ENCODE measurements at places on chromosomes 6 and 20.

- no peak for DNase-seq
These were observed 3.2 kb downstream of the GRIK2 start for GRCh38 chr6:101396548-101397173.

DNA sequence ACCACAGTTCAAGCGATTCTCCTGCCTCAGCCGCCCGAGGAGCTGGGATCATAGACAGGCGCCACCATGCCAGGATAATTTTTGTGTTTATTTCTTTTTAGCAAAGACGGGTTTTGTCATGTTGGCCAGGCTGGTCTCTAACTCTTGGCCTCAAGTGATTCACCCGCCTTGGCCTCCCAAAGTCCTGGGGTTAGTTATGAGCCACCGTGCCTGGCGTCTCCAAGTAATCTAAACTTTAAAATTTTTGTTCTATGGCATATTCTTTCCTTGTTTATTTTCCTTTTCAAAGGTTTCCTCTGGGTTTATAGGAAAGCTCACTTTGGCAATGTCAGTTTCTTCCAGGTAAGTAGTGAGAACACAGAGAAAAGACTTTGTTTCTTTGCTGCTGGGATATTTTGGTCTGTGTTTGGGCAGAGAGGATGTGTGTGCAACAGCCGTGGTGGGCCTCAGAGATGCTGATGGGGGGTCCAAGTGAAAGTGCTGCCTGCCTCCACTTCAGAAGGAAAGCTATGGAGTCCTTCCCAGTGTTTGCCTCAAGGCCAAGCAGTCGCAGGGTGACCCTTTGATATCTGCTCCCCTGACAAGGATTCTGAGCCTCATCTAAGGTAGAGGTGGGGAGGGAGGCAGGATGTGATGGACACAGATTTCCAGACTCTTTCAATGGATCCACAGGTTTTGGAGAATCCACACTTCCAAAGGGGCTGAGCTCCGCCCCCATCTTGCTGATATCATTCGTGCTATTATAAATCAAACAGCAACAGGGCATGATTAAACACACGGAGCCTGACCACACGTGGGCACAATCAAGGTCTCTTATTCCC is 2.3 kb downstream of the LRP11 start:
- no peak for DNase-seq

- no peak for DNase-seq
These were observed 76.5 kb downstream of the MBOAT1 start for GRCh38 chr6:20135677-20136268.

DNA sequence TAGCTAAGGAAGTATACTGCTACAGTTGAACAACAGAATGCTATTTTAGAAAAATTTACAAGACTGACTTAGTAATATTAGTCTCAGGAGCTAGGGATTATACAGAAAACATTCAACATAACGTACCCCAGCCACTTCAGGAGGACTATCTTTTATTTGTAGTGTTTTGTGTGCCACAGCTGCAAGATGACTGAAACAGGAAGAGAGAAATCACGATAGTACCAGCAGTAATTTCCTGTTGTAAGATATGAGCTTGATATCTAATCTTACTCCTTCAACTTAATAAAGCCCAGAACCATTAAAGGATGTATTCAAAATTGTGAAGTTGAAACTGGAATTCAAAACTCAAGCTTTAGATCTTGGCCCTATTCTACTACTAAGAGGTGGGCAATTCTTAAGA is 42.1 kb downstream of the SLC35A1 start:
- no peak for DNase-seq

DNA sequence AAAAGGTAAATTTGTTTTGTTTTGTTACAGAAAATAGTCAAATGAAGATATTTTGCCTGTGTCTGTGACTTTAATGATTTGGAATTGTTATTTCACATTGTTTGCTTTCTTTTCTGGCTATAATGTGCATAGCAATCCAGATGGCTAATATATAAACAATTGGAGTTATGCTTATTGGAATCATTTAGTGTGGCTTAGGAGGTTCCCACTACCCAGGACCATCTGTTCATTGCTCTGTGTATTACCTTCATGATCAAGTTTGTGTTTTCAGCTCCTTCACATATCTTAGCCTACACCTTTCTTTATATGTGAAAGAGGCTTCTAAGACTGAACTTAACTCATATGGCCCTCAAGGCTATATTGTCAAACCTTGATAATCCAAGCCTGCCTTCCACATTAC is 232.9 kb downstream of the BCKDHB start:
- DNase-seq: no peak

DNA sequence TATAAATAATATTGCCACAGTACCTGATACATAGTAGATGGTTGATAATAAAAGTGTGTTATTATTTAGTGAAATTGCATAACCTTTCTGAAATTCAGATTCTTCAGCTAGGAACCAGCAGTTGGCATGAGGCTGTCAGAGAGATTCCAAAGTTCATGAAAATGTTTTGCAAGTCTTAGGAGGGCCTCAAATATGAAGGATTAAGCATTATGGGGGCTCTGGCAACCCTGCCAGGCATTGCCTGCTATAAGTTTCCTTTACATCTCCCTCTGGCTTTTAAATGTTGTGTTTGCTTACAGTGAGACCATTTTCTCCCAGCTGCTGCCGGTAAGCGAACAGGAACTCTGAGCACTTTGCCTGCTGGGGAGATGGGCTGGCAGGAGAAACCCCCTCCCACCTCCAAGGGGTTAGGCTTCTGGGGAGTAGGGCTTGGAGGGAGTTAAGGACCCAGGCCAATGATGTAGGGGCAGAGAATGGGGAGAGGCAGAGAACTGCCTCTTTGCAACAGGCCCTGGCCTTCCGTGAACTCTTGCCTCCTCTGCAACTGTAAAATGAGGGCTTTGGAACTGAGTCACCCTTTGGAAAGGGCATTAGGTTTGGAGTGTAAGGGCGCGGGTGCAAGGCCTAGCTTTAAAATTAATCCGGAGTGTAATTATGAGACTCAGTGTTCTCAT is 33.2 kb upstream of the KIF3B start:
- DNase-seq: no peak

DNA sequence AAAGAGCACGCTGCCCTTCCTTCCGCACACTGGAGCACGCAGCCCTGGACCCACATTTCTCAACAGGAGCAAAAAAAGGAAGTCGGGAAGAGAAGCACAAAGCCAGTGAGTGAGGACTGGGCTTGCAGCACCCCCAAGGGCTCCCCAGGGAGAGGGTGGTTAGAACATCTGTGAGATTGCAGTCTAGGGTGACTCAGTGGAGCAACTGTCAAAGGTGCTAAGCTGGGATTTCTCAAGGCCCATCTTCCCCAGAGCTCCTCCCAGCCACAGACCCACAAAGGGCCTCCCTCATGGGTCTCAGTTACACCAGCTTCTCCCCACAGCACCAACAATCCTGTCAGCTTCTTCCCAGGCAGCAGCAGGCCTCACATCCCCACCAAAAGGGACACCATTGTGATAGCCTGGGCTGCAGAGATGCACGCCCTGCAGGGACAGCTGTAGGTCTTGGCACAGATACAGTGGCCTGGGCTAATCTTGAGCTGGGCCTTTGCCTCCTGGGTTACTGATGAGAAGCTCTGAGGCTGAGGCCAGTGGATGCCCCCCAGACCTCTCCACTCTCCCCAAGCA is 39.6 kb upstream of the CD93 start:
- no peak for DNase-seq

- no peak for DNase-seq
These were observed 1.1 kb downstream of the OSBPL2 start for GRCh38 chr20:62239278-62239879.

- DNase-seq: no peak
These were observed 30.1 kb upstream of the SLC16A10 start for GRCh38 chr6:111057074-111057752.

GRCh38 chr6:103680116-103680515 is 1179.6 kb downstream of the HACE1 start:
- no peak for DNase-seq

DNA sequence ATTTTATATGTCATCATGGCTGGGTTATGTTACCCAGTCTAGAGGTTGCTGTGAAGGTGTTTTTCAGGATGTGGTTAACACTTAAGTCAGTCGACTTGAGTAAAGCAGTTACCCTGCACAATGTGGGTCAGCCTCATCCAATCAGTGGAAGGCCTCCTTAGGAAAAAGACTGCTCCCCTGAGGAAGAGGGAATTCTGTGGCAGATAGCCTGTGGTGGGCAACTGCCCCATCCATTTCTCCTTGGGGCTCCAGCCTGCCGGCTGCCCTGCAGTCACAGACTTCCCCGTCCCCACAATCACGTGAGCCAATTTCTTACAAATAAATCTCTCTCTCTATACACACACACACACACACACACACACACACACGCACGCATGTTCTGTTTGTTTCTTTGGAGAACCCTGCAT is 34.5 kb upstream of the MPC1 start:
- no peak for DNase-seq

- DNase-seq: peak; percentile 42
These were observed 985 bp downstream of the ZBP1 start for GRCh38 chr20:57619051-57619831.

DNA sequence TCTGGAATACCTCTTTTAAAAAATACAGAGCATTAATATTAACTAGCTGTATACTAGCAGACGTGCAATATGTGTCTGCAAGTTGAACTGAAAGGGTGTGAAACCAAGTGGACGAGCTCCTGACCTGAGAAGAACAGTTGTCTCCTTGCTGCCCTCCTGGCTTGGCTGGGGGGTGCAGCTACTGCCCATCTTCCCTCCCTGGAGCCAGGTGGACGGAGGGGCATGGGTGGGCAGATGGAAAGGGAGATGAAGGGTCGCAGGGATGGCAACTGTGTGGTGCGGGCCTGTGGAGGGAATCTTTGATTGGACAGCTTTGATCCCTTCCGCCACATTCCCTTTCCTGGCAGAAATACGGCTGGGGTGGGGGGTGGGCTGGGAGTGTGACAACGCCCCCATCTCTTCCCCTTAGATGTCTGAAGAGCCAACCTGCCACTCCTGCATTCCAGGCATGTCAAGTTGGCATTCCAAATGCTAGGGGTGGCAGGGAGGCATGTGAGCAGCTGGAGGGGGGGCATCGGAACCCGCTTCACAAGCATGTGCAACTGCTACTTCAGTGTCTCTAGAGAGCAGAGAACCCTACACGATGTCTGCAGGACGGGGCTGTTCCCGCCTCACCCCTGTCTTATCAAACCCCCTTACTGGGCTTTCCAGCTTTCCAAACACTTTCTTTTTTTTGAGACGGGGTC is 37.3 kb downstream of the SRSF3 start:
- no peak for DNase-seq

GRCh38 chr6:37140145-37140544 is 29.8 kb upstream of the PIM1 start:
- DNase-seq: no peak

GRCh38 chr6:1482381-1483166 is 93.2 kb downstream of the FOXF2 start:
- no peak for DNase-seq

DNA sequence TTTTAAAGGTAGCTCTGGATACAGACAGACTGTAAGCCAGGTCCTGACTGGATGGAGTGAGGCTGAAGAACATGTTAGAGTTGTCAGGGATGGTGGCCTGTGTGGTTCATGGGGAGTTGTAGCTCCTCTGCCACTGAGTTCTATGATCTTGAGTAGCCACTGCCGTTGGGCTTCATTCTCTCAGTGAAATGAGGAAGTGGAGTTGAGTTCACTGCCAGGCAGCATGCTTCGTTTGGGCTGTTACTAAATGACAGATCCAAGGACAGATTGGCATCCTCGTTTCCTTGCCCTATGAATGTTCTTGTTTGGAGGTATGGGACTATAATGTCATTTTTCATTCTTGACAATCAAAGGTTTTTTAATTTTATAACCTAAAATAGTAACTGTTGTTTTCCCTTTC is 37.2 kb downstream of the SCAND1 start:
- DNase-seq: no peak

DNA sequence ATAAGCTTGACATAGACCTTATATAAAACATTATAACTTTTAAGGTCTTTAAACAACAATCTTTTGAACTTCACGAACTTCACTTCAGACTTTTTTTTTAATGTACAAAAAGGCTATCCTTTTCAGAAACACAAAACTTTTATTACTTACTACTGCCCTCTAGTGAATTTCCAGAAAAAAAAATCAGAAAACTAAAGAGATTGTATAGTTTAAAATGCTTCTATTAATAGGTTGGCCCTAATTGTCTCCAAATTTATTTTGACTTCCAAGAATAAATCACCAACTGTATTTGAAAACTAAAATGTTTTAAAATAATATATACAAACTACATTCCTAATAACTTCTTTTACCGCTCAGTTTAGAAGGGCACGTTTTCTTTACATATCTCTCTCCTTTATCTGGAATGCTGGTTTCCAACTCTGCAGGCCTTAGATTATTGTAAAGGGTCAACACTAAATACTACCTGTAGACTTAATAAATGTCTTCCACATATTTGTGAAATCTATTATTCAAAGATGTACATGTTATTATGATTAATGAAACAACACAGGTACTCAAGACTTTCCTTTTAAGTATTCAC is 66.8 kb downstream of the LMBRD1 start:
- no peak for DNase-seq

DNA sequence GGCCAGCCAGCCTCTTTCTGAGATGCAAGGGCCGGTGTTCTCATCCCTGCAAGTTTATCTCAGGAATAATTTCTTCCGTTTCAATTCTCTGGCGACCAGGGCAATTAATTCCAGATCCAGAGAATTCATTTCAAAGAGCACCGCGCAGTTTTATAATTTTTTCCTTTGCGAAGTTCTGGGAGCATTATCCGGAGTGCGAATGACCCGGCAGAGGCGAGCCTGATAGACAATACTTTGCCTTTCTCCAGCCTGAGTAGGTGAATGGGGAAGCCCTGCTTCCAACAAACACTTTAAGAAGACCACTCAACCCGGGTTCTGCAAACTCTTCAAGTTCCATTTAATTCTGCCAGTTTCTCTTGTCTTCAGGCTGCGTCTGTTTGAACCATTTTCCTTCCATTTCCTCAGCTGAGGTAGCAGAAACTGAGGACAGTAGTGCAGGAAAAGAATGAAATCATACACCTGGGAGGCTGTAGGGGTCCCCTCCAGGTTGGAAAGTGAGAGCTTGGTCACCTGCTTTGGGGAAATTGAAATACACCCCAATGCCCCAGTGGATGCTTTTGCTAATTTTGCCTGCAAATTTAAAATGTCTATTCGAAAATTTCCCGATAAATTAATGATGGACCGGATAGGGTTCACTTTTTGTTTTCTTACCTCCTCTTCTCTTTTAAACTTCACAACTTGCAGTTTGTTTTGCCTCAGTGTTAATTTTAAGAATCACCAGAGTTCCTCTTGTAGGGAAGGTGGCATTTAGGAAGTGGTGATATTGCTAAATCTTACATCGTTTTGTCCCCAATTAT is 1.1 kb downstream of the VGLL2 start:
- DNase-seq: no peak

- no peak for DNase-seq
These were observed 45.4 kb upstream of the FERMT1 start for GRCh38 chr20:6168204-6168603.

DNA sequence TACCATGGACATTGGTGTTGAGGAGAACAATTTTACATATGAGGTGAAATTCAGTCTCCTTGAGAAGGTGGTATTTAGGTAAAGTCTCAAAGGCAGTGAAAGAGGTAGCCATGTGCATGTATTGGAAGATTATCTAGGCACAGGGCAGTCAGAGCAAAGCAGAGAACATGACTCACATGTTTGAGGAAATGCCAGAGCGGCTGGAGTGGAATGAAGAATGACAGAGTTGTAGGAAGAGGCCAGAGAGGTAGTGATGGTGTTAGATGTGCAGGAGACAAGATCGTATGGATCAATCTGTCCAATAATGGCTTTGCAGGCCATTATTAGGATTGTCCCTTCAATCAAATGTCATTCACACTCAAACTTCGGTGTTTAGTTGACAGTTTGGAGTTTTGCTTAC is 449.4 kb upstream of the PTCHD4 start:
- DNase-seq: no peak

Measured in stimulated activated CD4-positive, alpha-beta T cell treated with anti-CD3 and anti-CD28 coated beads, Interleukin-1b, Interleukin-23, amount 100 ng/mL, for 24 hours (primary cell).